Globus pallidus (tissue), 1 donor: ENCODE measurements at places on chromosomes 5 and 9.

DNA sequence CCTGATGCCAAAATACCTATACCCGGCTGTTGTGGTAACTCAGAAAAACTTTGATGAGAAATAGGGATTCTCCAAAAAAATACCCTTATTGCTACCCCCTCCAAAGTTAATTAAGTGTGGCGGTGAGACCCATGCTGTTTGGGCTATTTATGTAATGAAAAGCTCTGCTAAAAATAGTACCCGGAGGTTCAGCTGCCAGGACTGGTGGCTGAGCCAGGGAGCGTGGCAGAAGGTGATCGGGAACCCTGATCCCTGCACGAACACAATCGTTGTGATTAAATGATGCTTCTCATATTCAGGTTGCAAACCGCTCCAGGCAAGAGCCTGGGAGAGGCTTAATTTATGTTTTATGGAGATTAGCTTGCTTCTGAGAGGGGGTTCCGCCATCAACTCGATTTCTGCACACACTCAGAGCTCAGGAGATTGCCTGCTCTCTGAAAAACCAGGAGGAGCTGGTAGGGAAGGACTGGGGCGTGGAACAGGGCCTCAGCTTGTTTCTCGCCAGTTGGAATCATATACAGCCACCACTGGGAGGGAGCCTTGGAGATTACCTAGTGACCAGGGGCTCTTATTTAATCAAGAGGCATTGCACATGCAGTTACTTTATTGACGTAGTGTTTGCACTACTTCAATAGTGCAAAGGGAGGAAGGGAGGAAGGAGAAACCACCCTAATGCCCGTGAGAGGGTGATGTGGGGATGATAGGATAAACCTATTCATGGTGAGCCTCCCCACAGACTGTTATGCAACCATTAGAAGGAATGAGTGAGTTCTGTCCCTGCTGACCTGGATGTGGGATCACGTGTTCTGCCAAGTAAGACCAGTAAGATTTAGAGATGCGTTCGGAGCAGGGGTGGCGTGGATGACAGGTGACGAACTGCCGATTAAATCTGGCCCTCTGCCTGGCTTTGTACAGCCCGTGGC lies 23.4 kb downstream of the HRH2 start:
- DNase-seq: no peak

DNA sequence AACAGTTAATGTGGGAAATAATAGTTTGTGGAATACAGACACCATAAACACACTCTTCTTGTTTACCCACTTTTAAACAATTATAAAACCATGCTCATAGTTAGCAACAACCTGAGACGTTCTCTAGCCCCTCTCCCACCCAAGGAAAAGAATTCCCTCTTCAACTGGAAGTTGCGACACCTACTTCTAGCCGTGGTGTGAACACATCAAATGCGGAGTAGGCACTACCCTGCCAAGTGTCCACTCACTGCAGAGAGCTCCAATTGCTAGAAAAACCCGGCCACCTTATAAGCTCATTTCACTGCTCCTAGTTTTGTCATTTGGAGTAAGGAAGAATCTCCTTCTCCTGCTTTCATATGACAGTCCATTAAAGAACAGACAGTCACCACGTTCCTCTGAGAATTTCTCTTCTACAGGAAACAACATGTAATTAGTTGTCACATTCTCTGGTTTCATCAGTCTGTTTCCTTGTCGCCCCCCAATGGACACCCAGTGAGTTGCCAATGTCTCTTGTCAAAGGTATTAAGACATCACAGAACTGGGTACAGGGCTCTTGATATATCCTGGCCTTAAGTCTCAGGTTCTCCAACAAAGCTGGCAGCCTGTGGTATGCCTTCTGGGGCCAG lies 47.3 kb downstream of the PRLR start:
- peak; percentile 19 for DNase-seq

- no peak for DNase-seq
Observed at GRCh38 chr9:136567651-136568287, 21.9 kb upstream of the NOTCH1 start.

GRCh38 chr9:76787677-76788076 lies 23.4 kb downstream of the PCA3 start:
- no peak for DNase-seq

DNA sequence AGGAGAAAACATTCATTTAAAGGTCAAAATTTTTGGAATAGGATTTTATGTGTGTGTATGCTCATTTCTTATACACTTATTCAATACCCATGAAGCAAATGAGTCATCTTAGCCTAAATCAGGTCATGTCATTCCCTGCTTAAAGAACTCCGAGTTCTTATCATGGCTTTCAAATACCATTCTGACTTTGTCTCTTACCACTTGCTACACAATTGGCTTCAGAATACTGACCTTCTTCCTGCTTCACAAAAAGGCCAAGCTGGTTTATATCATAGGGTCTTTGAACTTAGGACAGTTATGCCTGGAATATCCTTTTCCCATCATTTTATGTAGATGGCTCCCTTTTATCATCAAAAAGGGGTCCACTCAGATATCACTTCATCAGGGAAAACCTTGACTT lies 652.2 kb upstream of the WWC1 start:
- DNase-seq: no peak

GRCh38 chr5:135437796-135438560 lies 9.2 kb downstream of the DCANP1 start:
- DNase-seq: no peak

- no peak for DNase-seq
Observed at GRCh38 chr5:107401470-107402122, 269.1 kb downstream of the EFNA5 start.

GRCh38 chr5:83711982-83712601 lies 8.6 kb downstream of the HAPLN1 start:
- DNase-seq: peak; percentile 37
